IMR-90 (cell line): ENCODE measurements at places on chromosomes 2 and 18. TPM values are rescaled to one million over a fixed set of nuclear protein-coding genes. Genes with fewer than 3 reads are reported as not detected.

- no peak for DNase-seq
- H3K36me3 ChIP-seq: no peaks in the 10 kb centered on the region
- H3K27ac ChIP-seq: no peak overlapping the region
- H3K4me3 ChIP-seq: no peak overlapping the region
- no peaks in the 10 kb centered on the region for H3K4me1 ChIP-seq
These were observed 44.5 kb downstream of the CYP26B1 start for GRCh38 chr2:72103161-72103560.

DNA sequence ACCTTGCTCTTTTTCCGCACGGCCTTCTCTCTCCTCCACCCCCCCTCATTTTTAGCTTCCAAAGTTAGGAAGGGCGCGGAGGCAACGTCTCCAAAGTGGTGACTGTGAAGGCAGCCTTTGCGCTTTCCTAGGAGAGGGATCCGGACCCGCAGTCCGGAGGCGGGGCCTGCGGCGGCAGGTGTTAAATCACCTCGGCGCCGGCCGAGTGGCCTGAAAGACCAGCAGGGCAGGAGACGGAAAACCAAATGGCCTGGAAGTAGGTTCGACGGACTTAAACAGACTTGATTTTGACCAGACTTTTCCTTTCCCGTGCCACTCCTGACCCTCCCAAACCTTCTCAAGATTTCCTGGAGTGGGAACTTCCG is 615 bp downstream of the GORASP2 start:
- peaks cover 2% of the 10 kb centered on the region; the same call in 1 of the 2 replicates for H3K4me1 ChIP-seq
- peaks cover 3% of the 10 kb centered on the region; the same call in 1 of the 2 replicates for H3K36me3 ChIP-seq
- DNase-seq: peak; percentile 26
- H3K27ac ChIP-seq: peak overlapping the region; percentile 86

HTR2B gene
- 0.23 and 0.26 TPM in 2 replicates for polyA plus RNA-seq

DNA sequence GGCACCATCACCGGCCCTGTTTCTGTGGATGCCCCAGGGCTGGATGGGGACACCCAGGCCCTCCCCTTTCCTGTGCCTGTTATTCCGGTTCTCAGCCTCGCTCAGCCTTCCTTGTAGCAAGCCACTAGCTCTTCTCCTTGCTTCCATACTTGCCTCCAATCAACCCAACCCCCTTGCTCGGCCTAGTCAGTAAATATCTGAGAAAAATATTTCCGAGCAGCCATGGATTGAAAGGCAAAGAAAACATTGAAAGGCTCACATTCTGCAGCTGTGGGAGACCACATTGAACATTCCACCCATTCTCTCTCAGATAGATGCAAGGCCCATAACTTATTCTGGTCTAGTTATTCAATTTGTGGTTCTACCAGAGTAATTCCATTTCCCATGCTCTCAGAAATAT is 114.9 kb downstream of the SPP2 start:
- no peaks in the 10 kb centered on the region for H3K36me3 ChIP-seq
- H3K27me3 ChIP-seq: peaks cover 9% of the 10 kb centered on the region
- H3K27ac ChIP-seq: no peak overlapping the region
- DNase-seq: peak; percentile 35

TUBA3E gene
- polyA plus RNA-seq: not detected in 2 replicates
